ENCODE measurements at places on chromosomes 13 and 19.

GRCh38 chr19:13043285-13043684 is 48.0 kb downstream of the NFIX start:
- no peak for DNase-seq

GRCh38 chr19:18543814-18544475 is 572 bp upstream of the FKBP8 start:
- DNase-seq, result no peak

GRCh38 chr13:110037925-110038573 is 251.7 kb upstream of the IRS2 start:
- no peak for DNase-seq

- DNase-seq, result no peak
Measured at GRCh38 chr19:41705393-41706174, 2.8 kb upstream of the CEACAM5 start.

GRCh38 chr13:22074403-22074802 is 403.5 kb downstream of the FGF9 start:
- no peak for DNase-seq

DNA sequence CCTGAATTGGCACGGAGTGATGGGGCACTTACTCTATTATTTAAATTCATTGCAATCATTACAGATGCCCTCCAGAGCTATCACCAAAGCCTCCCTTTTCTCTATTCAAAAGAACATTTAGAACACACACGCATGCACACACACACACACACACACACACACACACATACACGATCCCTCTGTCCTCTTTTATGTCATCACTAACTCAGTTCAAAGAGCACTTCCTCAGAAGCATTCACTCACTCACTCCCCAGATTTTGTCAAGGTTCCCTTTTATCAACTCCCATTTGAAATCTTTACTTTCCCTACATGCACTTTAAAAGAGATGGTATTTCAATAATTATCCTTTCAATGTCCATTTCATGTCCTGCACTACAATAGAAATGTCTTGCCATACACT is 22.4 kb upstream of the IGFL4 start:
- DNase-seq, result no peak

DNA sequence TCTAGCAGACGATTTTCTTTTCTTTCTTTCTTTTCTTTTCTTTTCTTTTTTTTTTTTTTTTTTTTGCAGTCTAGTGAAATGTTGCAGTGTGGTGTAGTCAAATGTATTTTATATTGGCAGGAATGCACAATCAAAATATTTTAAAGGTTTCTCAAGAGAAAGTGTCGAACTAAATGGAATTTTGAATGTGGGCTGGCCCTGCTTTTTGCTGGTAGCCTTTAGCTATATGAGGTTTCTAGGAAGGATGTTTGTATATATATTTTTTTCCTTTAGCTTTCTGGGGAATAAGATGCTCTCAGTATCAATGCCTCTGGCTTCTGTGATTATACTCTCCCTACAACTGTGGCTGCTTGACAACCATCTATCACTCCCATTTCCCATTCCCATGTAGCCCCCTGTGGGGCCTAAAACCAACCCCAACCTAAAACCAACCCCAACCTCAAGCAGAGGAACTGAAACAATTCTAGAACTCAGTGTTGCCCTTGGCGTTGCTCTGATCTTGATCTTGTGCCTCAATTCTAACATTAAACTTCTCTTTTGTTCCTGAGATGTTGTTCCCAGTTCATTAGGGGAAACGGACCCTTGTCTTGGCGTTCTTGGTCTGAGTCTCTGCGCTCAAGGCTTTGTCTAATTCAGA is 27.1 kb downstream of the CYSLTR2 start:
- DNase-seq, result no peak

DNA sequence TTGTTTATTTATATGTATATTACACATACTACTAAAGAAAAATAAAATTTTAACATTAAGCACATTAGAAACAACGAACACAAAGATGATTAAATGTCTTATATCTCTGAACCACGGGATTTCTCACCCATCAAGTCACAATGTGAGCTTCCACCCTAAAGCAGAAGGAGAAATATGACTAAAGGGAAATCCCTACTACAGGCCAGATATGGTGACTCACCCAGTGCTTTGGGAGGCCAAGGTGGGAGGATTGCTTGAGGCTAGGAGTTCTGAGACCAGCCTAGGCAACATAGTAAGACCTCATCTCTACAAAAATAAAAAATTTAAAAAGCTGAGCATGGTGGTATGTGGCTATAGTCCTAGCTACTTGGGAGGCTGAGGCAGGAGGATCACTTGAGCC is 24.6 kb downstream of the DCT start:
- DNase-seq, result no peak

DNA sequence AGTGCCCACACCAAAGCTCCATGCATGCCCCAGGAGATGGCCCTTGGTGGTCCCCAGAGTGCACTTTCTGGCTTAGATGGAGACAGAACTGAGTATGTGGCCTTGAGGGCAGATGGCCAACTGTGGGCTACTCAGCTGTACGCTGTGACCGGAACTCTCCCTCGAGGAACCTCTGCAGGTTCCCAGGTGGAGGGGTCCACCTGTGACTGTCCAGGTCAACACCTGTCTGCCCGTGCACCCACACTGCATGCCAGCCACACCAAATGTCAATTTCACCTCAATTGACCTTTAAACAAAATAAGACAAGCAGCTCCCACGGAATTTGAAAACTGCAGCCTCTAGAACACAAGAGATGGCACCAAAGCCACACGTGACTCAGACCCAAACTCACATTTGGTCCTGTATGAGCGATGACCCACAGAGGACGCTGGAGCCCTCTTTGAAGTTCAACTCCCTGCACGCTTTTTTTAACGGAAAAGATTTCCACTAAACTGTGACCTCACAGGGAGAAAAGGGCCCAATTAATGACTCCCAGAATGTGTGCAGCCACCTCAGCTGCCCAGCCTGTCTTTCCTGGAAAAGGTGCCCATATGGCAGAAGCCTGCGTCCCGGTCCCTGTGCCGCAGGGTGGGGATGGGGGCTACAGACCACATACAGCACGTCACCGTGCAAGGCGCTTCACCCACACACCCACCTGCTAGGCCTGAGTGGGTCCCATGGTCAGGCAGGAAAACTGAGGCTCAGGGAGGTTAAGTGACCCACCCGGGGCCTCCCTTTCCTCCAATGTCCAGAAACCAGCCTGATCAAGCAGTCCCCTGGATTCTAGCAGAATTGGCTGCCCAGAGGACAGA is 47.7 kb downstream of the KLF2 start:
- DNase-seq, result no peak

DNA sequence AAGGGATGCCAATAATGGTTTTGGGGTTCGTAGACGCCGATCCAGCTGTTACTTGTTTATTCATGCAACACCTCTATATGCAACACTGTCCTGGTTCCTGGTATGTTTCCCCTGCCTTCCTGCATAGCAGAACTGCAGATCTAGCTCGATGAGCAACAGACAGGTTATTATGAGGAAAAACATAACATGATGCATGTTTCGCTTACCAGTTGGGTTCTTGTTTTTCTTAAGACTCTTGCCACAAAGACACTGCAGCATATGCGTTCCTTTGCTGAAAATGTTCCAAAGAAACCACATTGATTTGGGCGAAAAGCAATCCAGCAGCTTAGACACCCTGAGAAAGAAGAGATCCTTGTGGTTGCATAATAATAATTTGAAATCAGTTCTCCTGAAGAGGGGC is 583 bp downstream of the FGF14 start:
- no peak for DNase-seq
